ENCODE measurements at places on chromosomes 1 and 21. TPM values are rescaled to one million over a fixed set of nuclear protein-coding genes. Genes with fewer than 3 reads are reported as not detected.

SH2D1B gene
- total RNA-seq = 0.13 TPM

TRIM33 gene
- 53.9 TPM for total RNA-seq

COL11A1 gene
- not detected for total RNA-seq

ZNF697 gene
- total RNA-seq = not detected

RBM15 gene
- 45.2 TPM for total RNA-seq

CD5L gene
- not detected for total RNA-seq

ZNF593OS gene
- not detected for total RNA-seq
